CD4-positive, alpha-beta memory T cell (primary cell): ENCODE measurements at places on chromosomes 6 and 20. TPM values are rescaled to one million over a fixed set of nuclear protein-coding genes. Genes with fewer than 3 reads are reported as not detected.

The GRM1 gene
- total RNA-seq, result not detected

The TMEM217 gene
- total RNA-seq, result 1.4 TPM

DNA sequence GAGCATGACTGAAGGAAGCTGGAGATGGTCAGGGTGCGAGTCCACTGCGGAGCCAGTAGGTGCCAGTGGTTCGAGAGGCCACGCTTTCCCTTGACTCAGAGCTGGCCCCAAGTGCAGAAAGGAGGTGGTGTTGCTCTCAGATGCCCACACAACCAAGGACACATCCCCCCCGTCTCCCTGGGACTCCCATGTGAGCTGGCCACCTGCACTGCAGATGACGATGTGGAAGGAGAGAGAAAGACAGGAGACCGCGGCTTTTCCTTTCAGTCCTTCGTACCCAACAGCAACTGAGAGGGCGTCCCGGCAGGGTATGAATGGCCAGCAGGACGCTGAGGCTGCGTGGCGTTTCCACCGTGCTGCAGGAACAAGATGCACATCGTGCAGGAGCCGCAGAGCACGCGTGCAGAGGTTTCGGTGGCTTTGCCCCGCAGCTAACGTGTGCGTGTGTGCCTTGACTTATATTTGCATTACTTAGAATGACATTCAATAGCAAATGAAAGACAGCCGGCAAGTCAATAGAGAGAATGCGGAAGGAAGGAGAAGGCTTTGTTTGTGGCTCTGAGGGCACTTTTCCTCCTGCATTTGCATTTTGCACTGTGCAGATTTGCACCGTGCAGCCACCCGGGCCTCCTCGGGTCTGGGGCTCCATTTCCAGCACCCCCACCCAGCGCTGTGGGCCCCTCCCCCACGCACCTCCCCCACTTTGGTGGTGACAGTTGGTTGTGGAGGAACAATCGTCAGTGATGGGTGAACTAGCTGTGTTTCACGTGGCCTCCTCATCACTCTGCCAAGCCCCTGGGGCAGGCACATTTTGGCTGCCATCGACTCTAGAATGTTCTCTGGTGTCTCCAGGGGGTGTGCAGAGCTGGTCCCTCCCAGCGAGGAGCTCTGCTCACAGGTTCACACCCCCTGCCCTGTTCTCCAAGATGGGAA is 26.4 kb upstream of the BHLHE23 start:
- DNase-seq, result no peak
- no peaks in the 10 kb centered on the region for H3K27me3 ChIP-seq
- peaks cover 7% of the 10 kb centered on the region for H3K4me1 ChIP-seq
- no peak overlapping the region for H3K27ac ChIP-seq
- no peaks in the 10 kb centered on the region for H3K36me3 ChIP-seq

- no peak overlapping the region for H3K4me3 ChIP-seq
- H3K27ac ChIP-seq, result no peak overlapping the region
- DNase-seq, result no peak
- H3K36me3 ChIP-seq, result no peaks in the 10 kb centered on the region
- H3K4me1 ChIP-seq, result no peaks in the 10 kb centered on the region
These were observed 8.6 kb downstream of the IPCEF1 start for GRCh38 chr6:154347981-154348380.

The SCRT2 gene
- not detected for total RNA-seq
